NCI-H526 treated with DMSO at 0.1 percent for 48 hours (cell line): ENCODE measurements at places on chromosomes 5 and 9.

- DNase-seq = peak; percentile 34
Measured at GRCh38 chr5:157143127-157143971, 684 bp upstream of the MED7 start.

DNA sequence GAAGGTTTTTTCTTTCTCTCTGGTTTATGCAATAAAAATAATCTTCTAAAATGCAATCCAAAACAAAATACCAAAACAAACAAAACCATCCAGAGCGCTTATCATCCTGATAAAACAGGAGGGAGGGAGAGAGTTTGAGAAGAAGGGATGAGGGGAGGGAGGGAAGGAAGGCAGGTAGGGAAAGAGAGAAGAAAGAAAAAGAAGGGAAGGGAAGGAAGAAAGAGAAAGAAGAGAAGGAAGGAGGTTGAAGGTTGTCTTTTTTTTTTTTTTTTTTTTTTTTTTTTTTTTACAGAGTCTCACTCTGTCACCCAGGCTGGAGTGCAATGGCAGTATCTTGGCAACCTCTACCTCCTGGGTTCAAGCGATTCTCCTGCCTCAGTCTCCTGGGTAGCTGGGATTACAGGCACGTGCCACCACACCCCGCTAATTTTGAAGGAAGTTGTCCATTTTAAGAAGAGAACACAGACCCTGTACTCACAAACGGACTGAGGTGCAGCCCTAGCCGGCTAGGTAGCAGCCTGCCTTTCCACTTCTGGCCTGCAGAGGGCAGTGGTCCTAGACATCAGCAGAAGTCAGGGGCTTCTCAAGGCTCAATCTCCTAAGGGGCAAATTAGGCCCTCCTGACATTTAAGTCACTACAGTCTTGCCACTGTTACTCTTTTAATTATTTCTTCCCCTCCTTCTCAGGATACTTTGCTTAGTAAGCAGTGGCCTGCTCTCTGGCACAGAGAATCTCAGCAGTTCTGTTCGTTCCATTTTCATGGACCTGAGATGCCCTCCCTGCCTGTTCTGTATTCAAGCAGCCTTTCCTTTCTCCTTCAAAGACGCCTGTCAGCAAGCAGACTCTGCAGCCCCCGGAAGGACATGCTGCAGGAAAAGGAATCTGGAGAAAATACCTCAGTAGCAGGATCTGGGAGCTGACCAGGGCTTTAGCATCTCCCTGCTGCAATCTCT, 76.4 kb downstream of the EPB41L4B start:
- DNase-seq = peak; percentile 20

DNA sequence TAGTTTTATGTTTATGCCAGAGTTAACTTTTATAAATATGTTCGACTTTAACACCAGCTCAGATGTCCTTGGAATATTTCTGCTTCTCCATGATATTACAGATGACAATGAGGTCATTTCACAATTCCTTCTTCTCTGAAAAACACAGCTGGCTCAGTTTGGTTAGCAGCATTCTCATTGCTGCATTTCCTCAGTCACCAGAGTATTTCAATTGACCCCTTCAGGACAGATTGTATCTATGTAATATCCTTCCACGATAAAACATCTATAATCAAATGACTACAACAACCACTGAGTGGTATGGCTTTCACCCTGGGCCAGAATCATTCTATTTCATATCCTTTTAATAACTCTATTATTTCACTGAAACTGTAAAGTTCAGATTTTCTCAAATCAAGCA, 148.7 kb downstream of the OXCT1 start:
- no peak for DNase-seq

GRCh38 chr5:134296213-134296612, 70.3 kb upstream of the PPP2CA start:
- peak; percentile 16 for DNase-seq

DNA sequence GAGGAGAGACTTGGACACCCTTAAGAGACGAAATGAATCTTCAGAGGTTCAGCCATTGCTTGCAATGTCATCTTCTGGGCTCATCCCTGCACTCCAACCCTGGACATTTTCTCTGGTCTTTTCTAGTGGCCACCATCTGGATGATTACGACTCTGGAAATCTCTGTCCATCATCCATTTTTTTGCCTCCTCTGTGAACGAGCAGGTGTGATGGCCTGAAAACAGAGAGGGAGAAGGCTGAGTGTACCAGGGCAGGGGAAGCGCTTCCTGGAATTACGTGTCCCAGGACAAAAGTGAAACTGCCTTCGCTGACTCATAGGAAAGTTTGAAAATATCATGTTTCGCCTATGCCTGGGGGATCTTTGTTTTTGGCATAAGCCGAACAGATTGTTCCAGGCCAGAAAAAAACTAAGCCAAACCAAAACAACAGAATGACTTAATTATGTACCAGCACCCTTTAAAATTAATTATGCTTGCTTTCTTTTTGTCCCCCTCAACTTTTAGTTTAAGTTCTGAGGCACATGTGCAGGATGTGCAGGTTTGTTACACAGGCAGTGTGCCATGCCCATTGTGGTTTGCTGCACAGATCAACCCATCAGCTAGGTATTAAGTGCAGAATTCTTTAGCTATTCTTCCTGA, 31.9 kb downstream of the ANKRD33B start:
- DNase-seq = no peak

DNA sequence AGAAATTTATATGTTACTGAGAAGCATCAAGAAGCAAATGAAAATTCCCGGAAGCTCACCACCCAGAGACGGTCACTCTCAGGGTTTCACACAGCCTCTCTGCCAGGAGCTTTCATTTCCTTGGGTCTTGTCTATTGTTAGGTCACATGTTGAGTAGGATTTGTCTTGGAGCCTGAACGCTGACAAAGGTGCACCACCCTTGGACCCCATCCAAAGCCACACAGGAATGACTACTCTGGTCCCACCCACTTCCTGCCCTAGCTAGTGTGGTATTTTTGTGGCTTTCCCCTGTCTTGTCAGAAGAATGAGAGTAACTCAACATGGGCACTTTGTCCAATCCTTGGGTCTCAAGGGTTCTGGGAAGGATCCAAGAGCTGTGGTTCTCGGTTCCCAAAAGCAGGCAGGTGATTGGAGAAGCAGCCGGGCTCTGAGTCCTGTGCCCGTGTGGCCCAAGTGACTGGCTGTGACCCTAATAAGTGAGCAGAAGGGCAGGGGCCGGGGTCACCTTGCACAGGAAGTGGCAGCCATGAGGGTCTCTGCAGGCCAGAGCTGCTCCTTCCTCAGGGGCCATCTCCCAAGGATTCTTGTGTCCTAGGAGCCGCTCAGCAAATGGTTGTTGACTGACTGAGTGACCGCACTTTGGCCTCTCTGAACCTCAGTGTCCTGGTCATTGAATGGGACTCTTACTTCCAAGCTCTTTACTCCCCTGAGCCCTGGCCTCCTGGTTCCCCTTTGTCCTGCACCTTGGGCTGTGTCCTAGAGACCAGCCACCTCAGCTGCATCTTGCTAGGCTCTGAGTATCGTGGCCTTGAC, 6.9 kb downstream of the FGD3 start:
- no peak for DNase-seq

GRCh38 chr9:111828193-111828592, 33.5 kb upstream of the SHOC1 start:
- no peak for DNase-seq

DNA sequence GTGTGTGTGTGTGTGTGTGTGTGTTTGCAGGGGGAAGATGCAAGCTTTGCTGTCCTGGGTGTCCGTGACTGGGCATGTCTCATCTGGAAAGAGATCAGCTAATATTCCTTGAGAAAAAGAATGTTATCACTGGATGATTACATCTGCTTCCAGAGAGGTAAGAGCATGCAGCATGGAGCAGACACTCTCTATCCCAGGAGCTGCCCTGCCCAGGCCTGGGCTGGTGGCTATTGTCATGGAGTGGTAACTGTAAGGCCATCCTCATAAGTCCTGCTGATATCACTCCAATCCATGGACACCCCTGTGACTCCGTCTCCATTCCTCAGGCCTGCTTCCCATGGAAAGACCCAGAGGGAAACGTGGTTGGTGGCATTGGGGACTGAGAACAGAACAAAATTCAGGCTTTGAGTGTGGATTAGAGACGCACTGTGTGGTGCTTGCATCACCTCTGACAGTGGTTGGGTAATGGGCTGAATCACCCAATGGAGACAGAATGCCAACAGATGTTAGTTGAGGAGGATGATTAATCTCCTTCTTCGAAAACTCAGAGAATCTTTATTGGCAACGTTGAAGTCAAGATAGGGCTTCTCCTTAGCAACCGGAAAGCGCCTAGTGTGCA, 52.0 kb upstream of the KCNIP1 start:
- no peak for DNase-seq

DNA sequence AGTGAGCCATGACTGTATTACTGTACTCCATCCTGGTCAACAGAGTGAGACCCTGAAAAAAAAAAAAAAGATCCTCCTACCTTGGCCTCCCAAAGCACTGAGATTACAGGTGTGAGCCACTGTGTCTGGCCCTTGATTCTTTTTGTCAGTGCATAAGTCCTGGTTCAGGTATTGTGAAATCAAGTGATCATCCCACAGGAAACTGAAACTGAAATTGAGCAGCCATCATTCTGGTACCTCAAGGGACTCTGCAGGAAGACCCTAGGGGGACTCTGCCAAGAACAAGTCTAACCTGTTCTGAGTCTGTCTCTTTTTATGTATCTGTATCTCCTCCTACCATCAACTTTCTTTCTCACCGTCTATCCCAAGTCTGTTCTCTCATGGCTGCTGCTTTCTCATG, 1.9 kb upstream of the DCAF10 start:
- DNase-seq = no peak

- DNase-seq = no peak
Measured at GRCh38 chr5:99089822-99090549, 161.2 kb upstream of the CHD1 start.

DNA sequence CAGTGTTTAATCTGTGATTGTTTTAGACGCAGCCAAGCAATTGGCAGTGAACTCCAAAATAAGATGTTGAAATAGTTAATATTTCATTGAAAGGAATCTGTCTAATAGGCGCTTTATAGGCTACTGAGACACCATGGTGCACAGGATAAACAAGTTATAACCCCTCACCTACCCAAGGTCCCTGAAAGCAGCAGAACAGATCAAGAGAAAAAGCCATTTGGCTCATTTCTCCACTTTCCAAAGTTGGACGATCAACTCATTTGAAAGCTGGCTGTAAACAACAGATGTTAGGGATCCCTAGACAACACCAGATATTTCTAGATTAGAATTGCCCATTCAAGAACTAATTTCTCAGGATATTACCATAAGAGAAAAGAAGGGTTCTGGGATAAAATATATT, 4.9 kb downstream of the PUM3 start:
- DNase-seq = no peak

DNA sequence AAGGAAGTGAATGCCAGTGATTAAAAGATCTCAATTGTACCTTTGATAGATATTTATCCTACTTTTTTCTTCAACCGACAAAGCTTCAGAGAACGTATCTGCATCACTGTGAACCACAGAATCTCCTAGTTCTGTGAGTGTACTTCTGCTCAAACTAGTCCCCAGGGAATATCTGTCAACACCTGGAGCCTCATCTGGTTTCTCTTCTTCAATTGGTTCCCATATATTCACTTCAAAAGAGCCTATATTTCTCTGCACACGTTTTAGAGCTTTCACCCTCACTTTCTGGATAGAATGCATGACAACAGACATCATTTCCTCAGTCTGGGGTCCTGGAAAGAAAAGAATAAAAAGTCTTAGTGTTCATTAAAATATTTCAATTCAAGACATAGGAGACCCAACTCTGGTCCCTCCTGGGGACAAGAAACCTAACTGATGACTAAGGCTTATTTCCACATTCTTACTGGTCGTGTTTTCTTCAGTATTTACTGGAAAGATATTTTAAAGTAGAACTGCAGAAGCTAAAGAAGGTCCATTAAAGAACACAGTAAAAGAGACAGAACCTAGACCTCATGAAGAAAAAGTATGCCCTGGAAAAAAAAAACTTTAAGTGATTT, 64.3 kb downstream of the CPLANE1 start:
- DNase-seq = peak; percentile 11

GRCh38 chr9:35814106-35814840, 569 bp downstream of the HINT2 start:
- no peak for DNase-seq

- no peak for DNase-seq
Measured at GRCh38 chr5:176319827-176320554, 41.6 kb downstream of the KIAA1191 start.

- no peak for DNase-seq
Measured at GRCh38 chr9:133521122-133522072, 3.4 kb downstream of the MYMK start.

DNA sequence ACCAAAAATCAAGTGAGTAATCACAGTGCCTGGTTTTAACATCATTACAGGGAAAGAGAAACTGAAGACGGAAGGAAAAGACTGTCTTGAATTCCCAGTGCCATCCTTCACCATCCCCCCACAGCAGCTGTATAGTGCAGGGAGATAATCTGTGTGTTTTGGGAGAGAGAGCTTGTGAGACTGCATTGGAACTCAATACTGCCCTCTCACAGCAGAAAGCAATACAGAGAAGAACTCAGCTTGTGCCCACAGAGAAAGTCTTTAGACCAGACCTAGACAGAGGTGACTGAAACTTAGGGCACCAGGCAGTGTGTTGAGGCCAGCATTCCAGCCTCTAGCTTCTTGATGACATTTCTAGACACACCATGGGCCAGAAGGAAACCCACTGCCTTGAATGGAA, 754.7 kb upstream of the CDH6 start:
- DNase-seq = no peak

DNA sequence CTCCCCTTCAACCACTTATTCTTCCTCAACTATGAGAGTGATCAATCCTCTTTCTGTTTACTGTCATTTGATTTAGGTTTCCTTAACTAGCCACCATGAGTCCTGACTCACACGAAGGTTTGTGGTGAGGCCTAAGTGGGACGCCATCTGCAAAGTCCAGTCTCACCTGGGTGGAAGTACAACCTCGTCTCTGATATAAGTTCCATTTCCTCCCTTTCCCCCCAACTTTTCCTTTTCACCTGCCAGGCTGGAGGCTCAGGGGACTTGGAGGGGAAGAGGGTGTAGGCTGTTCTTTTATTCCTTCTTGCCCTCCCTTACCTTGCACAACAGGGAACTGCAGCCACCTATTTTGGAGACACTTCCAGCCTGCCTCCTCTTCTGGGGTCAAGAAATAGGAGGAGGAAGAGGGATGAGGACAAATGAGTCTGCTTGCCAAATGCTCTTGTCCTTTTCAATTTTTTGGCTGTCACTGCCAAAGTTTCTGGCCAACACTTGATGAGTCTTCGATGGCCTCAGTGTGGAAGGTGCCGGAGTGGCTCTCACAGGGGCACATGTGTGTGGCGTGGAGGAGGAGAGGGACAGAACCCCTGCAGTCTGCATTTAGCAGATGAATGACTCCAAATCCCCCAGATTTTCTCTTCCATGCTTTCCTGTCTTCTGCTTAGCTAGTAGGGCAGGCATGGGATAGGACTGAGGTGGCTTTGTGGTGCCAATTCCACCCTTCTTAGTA, 249.6 kb downstream of the NSG2 start:
- DNase-seq = no peak
